ENCODE measurements at places on chromosomes 13 and 19. TPM values are rescaled to one million over a fixed set of nuclear protein-coding genes. Genes with fewer than 3 reads are reported as not detected.

EID2 gene
- total RNA-seq: 25.2 TPM

GADD45GIP1 gene
- total RNA-seq: 21.4 TPM

LIM2 gene
- total RNA-seq: not detected

SLITRK1 gene
- total RNA-seq: 57.9 TPM

TICAM1 gene
- 14.7 TPM for total RNA-seq

CBY2 gene
- not detected for total RNA-seq

ZNF528 gene
- total RNA-seq: 67.2 TPM
